Stimulated activated CD8-positive, alpha-beta memory T cell treated with anti-CD3 and anti-CD28 coated beads, Interleukin-2, amount 100 ng/mL, for 1 hour (primary cell): ENCODE measurements at places on chromosomes 7 and 10.

- no peak for DNase-seq
Measured at GRCh38 chr7:49643321-49643720, 130.1 kb upstream of the VWC2 start.

- no peak for DNase-seq
Measured at GRCh38 chr7:133165001-133165400, 83.1 kb upstream of the CHCHD3 start.

GRCh38 chr10:89576022-89576421 is 40.6 kb upstream of the SLC16A12 start:
- DNase-seq = no peak

GRCh38 chr7:93856323-93856722 is 34.2 kb downstream of the TFPI2 start:
- no peak for DNase-seq

GRCh38 chr7:157714166-157715070 is 377.6 kb downstream of the DNAJB6 start:
- DNase-seq = no peak

GRCh38 chr10:112839928-112840654 is 110.0 kb upstream of the TCF7L2 start:
- DNase-seq = no peak

GRCh38 chr10:110068780-110069179 is 61.0 kb downstream of the ADD3 start:
- no peak for DNase-seq

DNA sequence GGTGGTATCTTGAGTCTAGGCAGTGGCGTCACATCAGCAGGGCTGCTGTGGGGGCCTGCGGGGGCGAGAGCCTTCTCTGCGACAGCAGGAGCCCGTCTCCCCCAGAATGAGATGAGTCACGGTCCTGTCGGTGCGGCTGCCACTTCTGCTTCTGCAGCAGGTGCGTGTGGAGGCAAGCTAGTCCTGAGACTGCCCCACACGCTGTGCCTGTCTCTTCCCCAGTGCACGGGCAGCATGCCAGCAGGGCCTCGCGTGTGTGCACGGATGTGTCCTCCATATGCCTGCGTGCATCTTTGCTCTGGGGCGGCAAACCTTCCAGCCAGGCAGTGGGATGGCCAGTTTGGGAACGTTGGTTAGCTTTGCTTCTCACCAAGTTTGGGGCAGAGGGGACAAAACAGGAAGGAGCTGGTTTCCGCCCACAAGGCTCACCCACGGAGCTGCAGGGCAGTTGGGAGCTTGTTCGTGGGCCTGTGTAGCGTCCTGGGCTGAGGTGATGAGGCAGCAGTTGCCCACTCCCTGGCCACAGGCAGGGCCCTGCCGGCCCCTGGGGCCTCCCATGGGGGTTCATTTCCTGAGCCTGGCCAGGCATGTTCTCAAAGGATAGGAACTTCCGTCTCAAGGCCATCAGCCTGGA is 60.8 kb upstream of the PPIF start:
- peak; percentile 68 for DNase-seq

GRCh38 chr7:138801256-138801655 is 3.3 kb upstream of the ATP6V0A4 start:
- DNase-seq = no peak

- no peak for DNase-seq
Measured at GRCh38 chr10:52128056-52128683, 185.9 kb upstream of the DKK1 start.

- no peak for DNase-seq
Measured at GRCh38 chr7:16644636-16645592, 640 bp downstream of the ANKMY2 start.

- DNase-seq = no peak
Measured at GRCh38 chr10:114879093-114879492, 57.5 kb downstream of the FHIP2A start.

- DNase-seq = no peak
Measured at GRCh38 chr10:97116462-97117162, 69.1 kb downstream of the SLIT1 start.

GRCh38 chr7:150365673-150366398 is 2.8 kb upstream of the REPIN1 start:
- no peak for DNase-seq

- no peak for DNase-seq
Measured at GRCh38 chr10:110711382-110711781, 67.2 kb downstream of the RBM20 start.

DNA sequence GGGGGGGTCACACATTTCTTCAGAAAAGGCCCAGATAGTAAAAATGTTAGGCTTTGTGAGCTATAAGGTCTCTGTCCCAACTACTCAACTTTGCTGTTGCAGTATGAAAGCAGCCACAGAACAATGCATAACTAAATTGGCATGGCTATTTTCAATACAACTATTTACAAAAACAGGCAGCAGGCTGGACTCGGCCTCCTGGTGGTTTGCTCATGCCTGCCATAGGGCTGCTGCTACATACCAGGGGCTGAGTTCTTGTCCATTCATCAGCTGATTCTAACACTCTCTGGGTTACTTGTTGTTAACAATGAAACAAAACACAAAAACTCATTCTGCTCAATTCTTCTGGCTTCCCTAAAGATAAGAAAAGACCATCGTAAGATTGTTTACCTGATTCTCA is 109.4 kb upstream of the ADAM12 start:
- DNase-seq = no peak

GRCh38 chr7:81236560-81236959 is 317.7 kb upstream of the SEMA3C start:
- DNase-seq = no peak

DNA sequence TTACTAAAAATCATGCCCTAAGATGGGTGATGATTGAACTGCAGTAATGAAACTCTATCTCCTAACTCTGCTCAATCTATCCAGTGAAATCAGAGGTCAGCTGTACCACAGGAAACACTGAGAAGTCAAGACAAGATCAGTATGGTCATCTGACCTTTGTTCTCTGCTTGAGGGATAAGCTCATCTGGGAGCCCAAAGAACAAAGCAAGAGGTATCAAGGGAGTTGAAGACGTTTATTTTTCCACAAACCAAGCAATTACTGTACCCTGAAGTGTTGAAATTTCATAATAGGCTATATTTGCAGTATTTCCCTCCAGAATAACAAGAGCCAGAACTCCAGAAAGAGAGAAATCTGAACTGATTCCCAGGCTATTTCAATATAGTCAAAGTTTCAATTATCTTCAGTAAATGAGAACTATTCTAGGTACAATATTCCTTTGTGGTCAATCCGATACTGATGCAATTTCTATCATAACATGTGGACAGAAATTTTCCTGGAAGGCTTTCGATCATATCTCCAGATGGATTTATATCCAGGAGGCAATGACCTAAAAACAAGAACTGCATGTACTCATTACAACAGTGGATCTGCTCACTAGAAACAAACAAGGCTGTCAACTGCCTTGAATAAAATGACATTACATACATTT is 345.3 kb downstream of the TNS3 start:
- no peak for DNase-seq

GRCh38 chr7:50661345-50662040 is 96.3 kb upstream of the DDC start:
- DNase-seq = no peak

- DNase-seq = no peak
Measured at GRCh38 chr7:71133232-71133622, 1.3 kb downstream of the GALNT17 start.

DNA sequence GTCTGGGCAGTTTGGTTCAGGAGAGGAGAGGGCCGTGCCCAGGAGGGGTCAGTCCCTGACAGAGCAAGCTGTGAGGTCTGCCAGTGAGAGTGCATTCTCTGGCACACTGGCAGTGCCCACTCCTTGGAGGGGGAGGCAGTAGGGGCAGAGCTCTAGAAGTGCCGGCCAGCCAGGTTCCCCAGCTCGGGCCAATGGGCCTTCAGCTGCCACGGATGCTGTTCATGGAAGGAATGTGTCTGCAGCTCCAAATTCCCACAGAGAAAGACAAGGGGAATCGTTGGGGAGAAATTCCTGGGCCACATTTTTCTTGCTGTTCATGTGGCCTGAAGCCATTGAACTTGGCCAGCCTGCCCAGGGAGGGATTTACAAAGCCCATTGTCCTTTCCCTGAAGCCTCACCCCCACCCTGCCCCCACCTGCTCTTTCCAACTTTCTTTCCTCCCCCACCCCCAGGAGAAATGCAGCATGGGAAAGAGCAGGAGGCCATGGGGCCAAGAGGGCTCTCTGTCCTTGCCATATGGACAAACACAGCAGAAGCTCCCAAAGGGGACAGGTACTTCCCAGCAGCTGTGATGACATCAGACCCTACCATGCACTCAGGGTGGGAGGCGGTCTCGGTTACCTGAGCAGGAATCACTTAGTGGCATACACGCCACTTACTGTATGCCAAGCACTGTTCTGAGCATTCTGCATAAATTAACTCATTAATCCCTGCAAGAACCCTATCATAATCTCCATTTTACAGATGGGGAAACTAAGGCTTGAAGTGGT is 70.7 kb downstream of the ARHGAP22 start:
- DNase-seq = no peak

- DNase-seq = no peak
Measured at GRCh38 chr7:157097056-157097329, 41.7 kb upstream of the UBE3C start.

DNA sequence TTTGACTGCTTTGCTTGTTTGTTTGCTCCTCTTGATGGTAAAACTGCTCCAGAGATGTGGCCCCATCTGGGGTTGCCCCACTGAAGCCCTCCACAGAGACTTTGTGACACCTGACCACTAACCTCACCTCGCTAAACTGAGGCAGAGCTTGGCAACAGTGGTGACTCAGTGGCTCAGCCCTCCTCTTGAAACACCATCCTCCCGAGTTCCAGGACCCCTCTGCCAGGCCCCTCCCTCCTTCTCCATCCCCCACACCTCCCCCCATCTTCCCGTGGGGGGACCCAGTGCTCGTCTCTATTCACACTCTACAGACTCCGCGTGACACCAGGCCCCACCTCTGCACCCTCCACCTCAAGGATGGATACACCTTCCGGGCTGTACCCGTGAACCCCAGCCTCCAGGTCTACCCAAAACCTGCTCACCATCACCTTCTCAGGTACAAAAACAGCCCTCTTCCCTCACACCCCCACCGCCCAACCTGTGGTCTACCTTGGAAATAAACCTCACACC is 19.0 kb upstream of the RET start:
- no peak for DNase-seq

GRCh38 chr7:110801502-110801901 is 289.4 kb upstream of the LRRN3 start:
- DNase-seq = no peak

- DNase-seq = no peak
Measured at GRCh38 chr7:121634356-121634755, 238.2 kb upstream of the FAM3C start.

- no peak for DNase-seq
Measured at GRCh38 chr7:154770962-154771361, 232.0 kb downstream of the PAXIP1 start.

DNA sequence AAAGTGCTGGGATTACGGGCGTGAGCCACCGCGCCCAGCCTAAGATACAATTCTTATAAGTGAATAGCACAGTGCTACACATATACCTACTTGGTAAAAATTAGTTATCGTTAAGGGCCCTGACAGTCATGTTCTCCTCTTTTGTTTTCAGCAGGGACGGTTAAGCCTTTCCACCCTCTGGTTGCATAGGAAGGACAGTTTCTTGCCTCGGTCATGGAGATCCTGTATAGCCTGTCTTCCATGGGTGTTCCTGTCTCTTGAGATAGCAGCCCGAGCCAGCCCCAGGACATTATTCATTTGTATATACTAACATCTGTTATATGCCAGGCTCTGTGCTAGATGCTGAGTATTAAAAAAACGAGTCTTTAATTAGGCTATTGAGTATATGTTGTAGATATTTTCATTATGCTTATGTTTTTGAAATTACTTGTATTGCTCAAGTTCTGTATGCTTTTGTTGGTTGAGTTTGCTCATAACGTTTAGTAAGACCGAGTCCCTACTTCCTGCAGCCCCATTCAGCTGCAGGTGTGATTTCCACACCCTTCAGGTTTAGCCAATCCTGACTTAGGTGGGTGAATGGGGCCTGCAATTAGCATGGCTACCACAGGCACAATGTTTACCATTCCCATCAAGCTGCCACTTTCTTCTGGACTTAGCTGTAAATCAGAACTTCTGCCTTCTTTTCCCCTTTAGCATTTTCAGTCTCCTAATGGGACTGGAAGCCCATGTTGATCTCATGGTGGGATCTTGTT is 24.8 kb downstream of the CCSER2 start:
- DNase-seq = no peak

DNA sequence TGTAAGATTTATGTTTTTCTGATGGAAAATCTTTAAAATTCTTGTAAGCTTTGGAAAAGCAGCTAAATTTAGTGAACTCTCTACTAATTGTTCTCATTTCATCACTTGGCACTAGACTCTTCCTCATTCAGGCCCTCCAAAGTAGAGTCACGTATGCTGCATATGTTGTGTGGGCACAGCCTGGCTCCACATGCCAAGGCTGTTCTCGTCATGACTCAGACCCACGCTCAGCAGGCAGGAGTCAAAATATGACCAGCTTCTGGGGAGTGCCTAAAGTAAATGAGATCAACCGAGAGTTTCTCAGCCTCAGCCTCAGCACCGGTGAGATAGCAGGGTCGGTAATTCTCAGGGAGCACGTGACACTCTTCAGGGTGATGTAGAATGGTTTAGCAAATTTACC is 1672.9 kb downstream of the REEP3 start:
- no peak for DNase-seq

GRCh38 chr7:135769005-135769802 is 20.6 kb upstream of the FAM180A start:
- DNase-seq = no peak

GRCh38 chr10:132774902-132775863 is 10.8 kb downstream of the NKX6-2 start:
- no peak for DNase-seq

- DNase-seq = no peak
Measured at GRCh38 chr10:32323051-32323450, 23.9 kb downstream of the EPC1 start.

- DNase-seq = no peak
Measured at GRCh38 chr7:87934699-87935383, 790 bp downstream of the ADAM22 start.

GRCh38 chr7:155917836-155918430 is 105.7 kb upstream of the SHH start:
- DNase-seq = no peak

DNA sequence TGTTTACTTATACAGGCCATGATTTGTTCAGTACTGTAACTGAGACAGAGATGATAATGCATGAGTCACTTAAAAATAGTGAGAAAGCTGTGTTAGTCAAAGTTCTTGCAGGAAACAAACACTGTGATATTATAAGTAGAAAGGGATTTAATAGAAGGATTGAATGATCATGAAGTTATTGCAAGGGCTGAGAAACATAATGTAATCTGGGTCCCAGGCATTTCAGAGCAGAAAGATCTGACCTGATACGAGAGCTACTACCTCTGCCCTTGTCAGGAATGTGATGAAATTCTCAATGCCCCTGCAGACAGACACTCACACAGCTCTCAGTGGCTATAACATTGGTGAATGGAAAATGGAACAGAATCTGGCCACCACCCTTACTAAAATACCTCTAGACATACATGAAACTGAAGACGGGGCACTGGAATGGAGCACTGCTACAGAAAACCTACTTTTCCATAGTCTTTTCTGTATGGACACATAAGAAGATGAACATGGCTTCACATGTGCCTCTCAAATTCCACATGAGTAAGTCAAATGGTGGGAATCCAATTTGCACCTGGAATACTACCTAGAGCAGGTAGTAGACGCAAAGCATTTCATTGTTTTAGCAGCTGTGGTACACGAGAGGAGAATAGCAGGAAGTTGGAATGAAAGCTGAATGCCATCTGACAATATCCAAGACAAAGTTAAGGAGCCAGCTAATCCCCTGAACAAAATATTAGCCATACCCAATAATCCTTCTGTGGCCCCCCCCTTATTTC is 19.1 kb upstream of the VWDE start:
- DNase-seq = no peak

GRCh38 chr7:106155027-106155426 is 42.9 kb upstream of the SYPL1 start:
- no peak for DNase-seq
